Head of caudate nucleus (tissue), 42 donors: ENCODE measurements at places on chromosomes 3 and 15.

- no peak for DNase-seq
Measured at GRCh38 chr3:8519156-8519555, 17.5 kb downstream of the LMCD1 start.

DNA sequence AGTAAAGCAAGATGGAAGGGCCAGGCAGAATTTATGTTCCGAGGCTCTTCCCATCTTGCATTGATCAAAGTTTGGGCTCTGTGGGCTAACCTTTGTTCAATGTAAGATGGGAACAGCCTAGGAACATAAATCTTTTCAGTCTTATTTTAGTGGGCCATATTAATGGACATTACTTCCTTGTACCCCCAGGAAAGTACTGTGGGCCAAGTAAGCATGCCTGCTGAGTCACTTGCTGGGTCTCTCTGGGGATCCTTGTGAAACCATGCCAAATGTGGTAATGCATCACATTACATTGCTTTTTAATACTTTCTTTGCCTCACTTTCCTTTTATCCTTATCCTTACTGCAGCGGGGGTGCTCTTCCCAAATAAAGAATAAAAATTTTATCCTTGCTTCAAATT lies 349.5 kb upstream of the POU1F1 start:
- no peak for DNase-seq

GRCh38 chr3:181703601-181704420 lies 7.9 kb upstream of the SOX2 start:
- peak; percentile 76 for DNase-seq

GRCh38 chr15:75347222-75348033 lies 589 bp downstream of the NEIL1 start:
- DNase-seq = peak; percentile 84

- no peak for DNase-seq
Measured at GRCh38 chr3:43773273-43774094, 82.7 kb downstream of the ABHD5 start.

GRCh38 chr3:30644615-30645014 lies 38.2 kb downstream of the TGFBR2 start:
- no peak for DNase-seq

DNA sequence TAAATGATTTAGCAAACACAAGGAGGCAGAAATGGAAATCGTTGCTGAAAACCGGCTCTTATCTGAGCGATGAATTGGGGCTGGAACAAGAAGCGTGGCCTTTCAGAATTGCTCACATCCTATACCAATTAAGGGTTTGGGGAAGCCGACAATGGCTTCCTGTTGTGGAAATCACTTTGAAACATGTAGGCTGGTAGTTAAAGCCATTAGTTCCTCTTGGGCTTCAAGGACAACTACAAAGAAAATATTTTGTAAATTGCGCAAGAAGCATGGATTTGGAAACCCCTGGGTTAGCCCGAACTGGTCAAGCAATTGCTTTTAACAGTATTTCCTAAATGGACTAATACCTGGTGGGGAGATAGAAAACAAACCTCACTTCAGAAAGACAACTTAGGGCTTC lies 182.4 kb downstream of the ADAMTS9 start:
- no peak for DNase-seq

- no peak for DNase-seq
Measured at GRCh38 chr3:177348974-177349373, 151.7 kb upstream of the TBL1XR1 start.

GRCh38 chr3:127809611-127810010 lies 12.7 kb downstream of the MGLL start:
- no peak for DNase-seq

DNA sequence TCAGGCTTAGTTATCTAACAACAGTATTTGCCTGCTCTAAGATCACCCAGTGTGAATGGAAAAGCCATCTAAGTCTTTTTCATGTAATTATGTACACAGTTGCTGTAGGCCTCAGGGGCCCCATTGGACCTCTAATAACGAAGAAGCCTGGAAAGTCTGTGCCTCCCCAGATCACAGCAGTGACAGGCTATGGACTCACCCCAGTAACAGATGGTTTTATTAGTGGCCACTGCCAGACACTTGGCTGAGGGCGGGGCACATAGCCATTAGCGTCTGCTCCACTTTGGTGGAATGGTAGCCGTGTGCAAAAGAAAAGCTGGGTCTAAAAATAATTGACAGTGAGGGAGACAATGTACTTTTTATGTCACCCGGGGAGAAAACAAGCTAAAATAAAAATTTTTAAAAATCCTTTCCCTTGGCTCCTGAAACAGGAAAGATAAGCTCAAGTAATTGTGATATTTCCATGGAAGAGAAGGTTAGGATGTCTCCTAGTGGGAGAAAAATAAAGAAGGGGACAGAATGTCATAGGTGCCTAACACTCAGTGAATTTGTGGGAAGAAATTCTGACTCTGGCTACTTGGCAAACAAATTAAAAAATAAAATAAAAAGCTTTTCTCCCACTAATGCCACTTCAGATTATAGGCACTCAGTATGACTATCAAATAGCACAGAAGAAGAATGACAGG lies 44.3 kb upstream of the ZNF385D start:
- no peak for DNase-seq

- DNase-seq = no peak
Measured at GRCh38 chr3:127174284-127174683, 18.6 kb upstream of the PRR23E start.

DNA sequence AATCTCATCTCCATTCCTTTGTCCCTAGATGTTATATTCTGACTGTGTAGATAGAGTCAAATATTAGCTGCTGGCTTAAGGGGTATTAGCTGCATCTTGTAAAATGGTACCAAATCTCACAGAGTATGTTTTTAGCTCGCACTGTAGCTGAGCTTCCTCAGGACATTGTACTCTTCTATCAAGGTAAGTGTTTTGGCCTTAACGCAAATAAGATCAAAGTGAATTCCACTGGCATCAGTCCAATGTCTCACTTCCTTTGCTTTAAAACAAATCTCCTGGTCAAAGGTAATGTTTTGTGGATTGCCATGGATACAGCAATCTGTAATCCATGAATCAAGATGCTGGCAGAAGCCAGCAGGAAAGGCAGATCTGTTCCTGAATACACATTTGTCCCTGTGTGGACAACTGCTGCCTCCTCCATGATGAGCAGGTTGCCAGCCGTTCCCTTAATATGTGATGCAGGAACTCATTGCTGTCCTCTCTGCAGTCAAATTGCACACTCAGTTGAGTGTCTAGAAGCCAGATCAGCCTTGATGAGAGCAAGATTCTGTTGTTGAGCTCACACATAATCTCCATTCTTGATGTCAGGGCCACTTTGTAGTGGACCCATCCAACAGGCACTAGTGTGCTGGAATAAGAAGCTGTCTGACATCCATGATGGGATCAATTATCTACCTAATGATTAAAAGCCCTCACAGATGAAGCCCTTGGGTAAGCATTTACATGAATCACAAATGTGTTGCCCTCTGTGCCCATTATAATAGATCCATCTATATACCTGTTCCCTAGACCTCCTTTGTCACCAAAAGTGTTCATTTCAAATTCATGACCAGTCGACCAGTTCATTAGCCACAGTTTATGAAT lies 96.6 kb upstream of the AGTR1 start:
- no peak for DNase-seq

DNA sequence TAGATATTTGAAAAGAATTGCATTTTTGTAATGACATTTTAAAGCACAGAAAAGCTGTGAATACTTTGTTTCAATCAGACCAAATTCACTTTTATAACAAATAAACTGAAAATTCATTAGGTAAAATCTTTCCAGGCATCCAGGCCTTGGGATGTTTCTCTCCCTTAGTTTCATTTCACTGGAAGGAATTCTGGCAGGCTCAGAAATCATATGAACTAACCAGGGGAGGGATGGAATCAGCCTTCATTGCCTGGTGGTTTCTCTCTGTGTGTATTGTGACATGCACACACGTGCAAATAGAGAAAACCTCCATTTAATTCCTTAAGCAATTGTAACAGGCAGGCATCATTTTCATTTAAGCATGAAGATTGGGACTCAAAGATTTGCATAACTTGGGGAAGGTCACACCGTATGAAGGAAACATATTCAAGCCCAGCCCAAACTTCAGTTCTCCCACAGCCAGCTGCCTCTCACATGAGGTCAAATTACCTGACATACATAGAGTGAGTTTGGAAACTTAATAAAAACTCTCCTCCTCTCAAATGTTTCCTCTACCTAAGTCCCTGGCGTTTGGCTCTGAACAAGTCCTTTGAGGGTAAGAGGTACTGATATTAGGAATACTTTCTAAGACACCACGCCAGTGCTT lies 376.1 kb upstream of the MCTP2 start:
- DNase-seq = no peak

DNA sequence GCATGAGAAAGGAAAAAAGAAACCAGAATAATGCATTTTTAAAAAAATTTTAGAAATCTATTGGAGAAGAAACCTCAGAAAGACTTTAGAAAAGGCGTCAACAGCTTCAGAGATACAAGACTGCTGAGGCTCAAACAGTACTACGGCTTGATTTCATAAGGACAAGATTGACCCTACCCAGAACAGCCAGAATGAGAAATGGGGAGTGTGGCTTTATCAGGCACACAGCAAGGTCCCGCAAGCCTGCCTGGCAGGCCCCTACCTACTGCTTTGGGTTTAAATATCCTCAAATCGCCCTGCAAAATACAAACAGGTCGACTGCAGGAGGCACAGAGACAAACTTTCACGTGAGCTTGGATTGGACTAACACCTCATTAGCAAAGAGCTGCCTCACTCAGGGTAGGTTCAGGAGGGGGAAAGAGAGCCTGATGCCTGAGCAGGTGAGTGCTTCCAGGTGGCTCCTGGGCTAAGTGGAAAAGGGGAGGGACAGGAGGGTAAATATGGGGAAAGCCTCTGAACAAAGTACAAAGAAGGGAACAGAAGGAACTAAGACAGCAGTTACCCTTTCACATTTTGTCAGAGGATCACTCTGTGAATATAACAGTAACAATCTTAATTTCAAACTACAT lies 87.5 kb downstream of the RORA start:
- no peak for DNase-seq

GRCh38 chr15:57476533-57476975 lies 100.2 kb downstream of the CGNL1 start:
- DNase-seq = no peak

DNA sequence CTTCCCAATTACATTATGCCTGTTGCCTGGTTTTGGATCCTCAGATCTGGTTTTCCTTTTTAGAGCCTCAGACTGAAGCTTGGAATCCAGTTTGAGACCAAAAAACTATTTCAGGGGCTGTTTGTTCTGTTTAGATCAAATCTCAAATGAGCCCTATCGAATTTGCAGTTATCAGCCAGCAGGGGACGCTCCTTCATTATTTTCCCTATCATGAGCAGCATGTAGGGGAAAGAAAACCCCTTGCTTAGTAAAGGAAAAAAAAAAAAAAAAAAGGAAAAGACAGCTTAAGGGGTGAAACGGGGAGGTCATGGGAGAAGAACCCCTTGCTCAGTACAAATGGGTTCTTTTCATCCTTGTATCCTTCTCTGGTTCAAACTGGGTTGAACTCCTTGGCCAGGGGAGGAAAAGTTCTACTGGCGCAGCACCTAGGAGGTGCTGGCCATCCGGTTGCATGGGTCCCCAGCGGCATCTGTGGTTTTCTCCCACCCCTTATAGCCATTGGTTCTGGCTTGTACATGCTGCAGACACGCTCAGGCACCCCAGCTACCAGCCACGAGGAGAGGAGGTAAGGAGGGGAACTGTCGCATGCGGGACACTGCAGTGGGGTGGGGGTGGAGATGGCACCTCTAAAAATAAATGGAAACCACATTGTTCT lies 1375.1 kb upstream of the ALCAM start:
- DNase-seq = no peak

DNA sequence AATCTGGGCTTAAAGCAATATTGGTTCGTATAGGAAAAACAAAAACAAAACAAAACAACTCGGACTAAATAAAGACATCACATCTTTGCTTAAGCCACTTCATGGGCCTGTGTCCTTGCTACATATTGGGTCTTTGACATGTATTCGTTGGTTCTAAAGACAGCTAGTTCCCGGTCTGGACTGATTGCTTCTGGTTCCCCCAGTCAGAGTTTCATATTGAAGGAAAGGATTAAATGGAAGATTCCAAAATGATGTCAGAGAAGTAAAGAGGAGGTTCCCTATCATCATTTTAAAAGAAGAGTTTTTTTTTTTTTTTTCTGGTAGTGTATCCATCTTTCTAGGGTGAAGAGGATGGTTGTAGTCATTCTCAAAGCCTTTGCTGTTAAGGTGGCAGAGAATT lies 2.3 kb downstream of the OXSR1 start:
- DNase-seq = no peak

DNA sequence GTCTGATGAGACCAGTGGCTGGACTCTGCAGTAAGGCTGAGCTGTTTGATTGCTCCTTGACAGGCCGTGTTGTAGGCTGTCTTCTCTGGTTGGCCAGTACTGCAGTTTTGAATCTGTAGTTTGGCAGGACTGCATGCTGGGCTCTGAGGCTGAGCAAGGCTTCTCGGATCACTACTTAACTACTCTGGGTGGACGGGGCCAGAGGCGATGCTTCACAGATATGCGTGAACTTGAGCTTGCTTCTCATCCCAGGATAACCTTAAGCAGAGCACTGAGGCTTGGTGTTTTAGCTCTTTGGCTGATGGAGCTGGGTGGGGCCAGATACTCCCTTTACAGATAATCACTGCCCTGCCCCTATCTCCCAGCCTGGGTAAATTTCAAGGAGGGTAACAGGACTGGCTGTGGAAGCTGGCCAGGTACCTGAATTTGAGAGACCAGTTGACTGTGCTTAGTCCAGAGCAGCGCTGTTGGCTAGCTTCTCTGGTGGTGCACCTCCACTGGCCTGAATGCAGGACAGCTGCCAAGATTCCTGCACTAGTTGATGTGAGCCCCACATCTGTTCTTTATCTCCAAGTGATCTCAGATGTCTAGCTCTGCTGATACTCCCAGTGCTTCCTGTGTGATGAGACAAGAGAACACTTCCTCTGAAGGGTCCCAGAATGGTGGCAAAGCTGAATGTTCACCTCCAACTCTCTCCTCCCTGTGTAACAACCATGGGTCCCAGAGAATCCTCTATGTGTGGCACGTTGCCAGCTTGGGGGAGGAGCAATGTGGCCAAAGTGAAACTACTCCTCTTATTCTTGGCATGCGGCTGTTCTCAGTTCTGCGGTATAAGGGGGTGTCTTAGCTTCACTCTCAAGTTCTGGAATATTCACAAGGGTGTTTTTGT lies 37.9 kb downstream of the RPL39L start:
- peak; percentile 26 for DNase-seq

GRCh38 chr15:82536409-82537350 lies 3.6 kb downstream of the RPS17 start:
- DNase-seq = no peak

GRCh38 chr15:24067733-24068501 lies 380.8 kb upstream of the NDN start:
- no peak for DNase-seq

DNA sequence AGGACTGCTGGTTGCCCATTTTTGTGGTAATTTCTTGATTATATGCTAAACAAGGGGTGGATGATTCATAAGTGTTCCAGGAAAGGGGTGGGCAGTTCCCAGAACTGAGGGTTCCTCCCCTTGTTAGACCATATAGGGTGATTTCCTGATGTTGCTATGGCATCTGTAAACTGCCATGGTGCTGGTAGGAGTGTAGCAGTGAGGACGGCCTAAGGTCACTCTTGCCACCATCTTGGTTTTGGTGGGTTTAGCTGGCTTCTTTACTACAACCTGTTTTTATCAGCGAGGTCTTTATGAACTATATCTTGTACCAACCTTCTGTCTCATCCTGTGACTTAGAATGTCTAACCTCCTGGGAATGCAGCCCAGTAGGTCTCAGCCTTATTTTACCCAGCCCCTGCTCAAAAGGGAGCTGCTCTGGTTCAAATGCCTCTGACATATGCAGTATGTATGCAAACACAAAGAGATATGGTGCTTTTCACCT lies 46.2 kb downstream of the C3orf38 start:
- no peak for DNase-seq
